ENCODE measurements at places on chromosomes 11 and 22.

DNA sequence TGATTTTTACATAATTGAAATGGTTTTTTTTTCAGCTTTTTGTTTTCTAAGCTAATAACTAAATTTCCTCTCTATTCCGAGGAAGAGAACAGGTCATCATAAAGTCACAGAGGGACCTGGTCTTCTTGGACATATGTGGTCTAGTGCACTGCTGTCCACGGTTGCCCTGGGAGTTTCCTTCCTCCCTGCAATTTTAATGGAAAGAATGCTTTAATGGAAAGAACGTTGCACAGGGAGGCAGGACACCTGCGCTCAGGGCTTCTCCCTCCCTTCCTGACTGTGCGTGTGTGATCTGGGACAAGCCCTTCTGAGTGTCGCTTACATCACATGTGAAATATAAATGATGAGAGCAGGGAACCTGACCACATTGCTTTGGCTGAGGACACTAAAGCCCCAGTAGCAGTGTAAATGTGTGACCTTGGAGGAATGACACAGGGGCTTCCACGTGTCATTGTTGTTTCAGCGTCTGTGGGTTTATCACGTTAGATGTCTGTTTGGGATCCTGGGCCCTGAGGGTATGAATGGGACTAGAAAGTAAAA lies 93.2 kb downstream of the AMOTL1 start:
- no peak for DNase-seq

GRCh38 chr11:128463371-128463829 lies 124.0 kb downstream of the ETS1 start:
- DNase-seq = no peak

- DNase-seq = peak; percentile 24
Measured at GRCh38 chr11:117985953-117986887, at the start of gene IL10RA. IL10RA (plus strand) TSS chr11:117986394; CDS start chr11:117986468, 74 bp downstream.

- DNase-seq = no peak
Measured at GRCh38 chr11:45920531-45921477, 1.7 kb upstream of the LARGE2 start.

DNA sequence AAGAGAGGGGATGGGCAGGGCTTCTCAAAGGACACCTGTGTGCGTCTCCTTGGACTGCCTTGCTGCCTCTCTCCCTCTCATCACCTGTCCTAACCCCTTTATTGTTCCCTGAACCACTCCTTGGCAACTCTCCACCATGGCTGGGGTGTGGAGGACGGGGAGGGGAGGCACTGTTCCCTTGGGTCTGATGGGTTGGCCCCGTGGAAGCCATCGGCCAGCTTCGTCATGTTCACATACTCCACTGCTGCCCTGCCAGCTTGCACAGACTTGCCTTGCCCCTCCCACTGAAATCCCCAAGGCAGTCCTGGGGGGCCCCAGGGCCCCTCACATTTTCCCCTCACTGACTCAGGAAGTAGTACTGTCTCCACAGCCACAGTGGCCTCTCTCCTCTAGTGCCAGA lies 36.1 kb upstream of the LRRC32 start:
- no peak for DNase-seq

GRCh38 chr11:59678118-59678812 lies 9.4 kb upstream of the PATL1 start:
- DNase-seq = no peak

DNA sequence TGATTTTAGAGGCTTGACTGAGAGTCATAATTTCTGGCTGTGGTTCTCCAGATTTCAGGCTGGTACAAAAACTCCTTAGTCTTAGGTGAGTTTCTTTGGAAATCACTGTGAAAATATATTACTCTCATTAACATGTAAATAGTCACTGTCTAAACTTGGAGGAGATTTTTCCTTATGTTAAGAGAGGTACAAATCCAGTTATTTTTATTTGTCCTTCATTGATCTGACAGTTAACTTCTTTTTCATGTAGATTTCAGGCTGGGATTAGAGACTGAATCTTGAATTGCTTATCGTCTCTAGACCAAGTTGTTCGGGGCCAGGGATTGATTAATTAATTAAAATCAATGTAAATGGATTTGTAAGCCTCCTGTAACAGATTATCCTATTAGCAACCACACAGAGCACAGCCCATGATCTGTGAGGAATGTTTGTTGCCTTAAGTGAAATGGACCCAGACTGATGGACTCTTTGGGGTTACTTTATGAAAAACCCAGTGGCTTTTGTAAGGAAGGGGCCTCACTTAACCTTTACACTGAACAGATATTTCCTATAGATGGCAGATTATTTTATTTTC lies 21.1 kb downstream of the TEAD1 start:
- DNase-seq = no peak

DNA sequence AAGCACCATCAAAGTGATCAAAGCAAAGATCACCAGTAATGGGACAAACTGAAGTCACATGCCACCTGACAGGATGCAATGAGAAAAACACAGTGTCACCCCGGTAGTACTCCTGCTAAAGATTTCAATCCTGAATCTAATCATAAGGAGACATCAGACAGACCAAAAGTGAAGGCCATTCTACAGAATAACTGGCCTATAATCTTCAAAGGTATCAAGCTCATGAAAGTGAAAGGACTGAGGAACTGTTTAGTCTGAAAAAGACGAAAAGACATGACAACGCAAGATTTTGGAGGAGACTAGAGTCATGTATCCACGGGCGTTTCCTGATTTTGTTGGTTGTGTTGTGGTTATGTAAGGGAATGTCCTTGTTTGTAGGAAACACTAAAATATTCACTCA lies 42.4 kb upstream of the TSKU start:
- DNase-seq = no peak

All from NCI-H1436 treated with DMSO at 0.1 percent for 48 hours (cell line).